ENCODE measurements at places on chromosomes 4 and X.

- no peak for DNase-seq
Observed at GRCh38 chr4:13849778-13850177, 222.3 kb upstream of the BOD1L1 start.

- no peak for DNase-seq
Observed at GRCh38 chr4:15983610-15984009, 20.6 kb upstream of the FGFBP2 start.

DNA sequence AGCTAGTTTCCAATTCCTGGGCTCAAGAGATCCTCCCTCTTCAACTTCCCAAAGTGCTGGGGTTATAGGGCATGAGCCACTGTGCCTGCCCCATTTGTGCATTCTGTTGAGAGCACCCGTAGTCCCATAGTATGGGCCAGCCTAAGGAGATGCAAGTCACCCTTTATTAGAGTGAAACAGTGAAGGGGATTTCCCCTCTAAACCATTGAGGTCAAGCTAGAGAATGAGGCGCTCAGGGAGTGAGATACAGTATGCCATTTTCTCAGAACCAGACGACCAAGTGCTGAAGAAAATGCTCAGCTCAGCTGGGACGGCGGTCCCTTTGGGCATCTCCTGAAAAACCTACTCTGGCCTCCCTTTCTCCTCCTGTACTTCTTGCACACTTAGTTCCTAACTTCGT, 18.7 kb downstream of the RNF4 start:
- DNase-seq, result no peak

- DNase-seq, result peak; percentile 73
Observed at GRCh38 chrX:139890991-139891700, 41.7 kb downstream of the ATP11C start.

GRCh38 chrX:51862920-51863319, 30.5 kb upstream of the MAGED1 start:
- DNase-seq, result no peak

- no peak for DNase-seq
Observed at GRCh38 chrX:41982953-41983352, 59.6 kb upstream of the CASK start.

DNA sequence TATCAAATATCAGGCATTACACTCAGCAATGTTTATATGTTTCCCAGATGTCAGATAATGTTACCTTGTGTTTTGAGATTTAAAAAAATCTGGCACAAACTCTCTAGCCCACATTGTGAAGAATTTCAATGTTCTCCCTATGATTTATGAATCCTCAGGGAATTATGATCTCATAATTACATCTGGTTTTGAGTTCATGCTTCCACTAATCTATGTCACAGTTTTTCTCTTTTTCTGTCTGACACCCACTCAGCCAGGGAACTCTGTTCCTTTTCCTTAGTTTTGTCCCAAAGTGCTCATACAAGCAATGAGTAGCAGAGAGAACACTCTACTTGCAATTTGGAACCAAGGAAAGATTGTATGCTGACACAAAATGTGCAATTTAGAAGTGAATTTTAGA, 212.1 kb upstream of the POF1B start:
- DNase-seq, result no peak

DNA sequence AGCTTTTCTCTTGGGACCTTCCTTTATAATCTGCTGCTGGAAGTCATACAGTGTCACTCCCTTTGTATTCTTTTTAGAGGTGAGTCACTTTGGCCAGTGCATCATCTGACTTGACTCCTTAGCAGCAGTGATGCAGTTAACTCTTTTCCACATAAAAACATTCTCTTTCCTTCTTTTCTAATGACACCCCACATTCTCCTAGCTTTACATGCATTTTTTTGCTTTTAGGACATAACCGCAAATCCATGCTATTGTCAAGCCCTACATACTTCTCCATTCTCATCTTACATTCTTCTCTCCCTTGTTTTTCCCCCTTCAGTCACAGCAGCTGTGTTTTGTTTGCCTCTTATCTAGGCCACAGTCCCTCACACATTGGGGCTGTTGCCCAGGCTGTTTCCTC, 55.1 kb downstream of the ZNF330 start:
- DNase-seq, result peak; percentile 88
